Stimulated activated CD8-positive, alpha-beta memory T cell treated with anti-CD3 and anti-CD28 coated beads, Interleukin-4, amount 100 ng/mL, for 48 hours (primary cell): ENCODE measurements at places on chromosomes 1 and 21.

DNA sequence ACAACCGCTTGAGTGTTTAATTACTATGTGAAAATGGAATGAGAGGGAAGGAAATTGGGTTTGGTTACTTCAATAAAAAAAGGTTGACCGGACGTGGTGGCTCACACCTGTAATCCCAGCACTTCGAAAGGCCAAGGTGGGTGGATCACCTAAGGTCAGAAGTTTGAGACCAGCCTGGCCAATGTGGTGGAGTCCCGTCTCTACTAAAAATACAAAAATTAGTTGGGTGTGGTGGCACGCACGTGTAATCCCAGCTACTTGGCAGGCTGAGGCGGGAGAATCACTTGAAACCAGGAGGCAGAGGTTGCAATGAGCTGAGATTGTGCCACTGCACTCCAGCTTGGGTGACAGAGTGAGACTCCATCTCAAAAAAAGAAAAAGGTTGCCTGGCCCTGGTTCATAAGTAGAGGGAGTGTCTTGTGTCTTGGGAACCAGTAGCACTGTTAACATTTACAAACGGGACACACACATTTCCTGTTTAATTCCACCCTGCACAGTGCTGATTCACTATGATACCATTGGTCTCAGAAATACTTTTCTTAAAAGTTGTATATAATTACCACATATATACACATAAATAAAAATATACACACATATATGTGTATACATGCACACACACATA is 27.6 kb upstream of the CLDN14 start:
- DNase-seq = no peak

DNA sequence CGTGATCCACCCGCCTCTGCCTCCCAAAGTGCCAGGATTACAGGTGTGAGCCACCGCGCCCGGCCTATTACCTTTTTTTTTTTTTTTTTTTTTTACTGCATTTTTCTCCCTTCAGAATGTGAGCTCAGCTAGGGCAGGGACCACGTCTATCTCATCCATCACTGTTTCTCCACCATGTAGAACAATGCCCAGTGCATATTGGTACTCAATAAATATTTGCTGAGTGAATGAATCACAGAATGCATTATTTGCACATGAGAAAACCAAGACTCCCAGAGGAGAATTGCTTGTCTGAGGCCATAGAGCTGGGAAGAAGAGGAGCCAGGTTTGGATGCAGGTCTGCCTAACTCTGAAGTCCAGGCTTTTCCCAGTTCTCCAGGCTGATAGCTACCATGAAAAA is 8.2 kb upstream of the SLC9A1 start:
- no peak for DNase-seq

DNA sequence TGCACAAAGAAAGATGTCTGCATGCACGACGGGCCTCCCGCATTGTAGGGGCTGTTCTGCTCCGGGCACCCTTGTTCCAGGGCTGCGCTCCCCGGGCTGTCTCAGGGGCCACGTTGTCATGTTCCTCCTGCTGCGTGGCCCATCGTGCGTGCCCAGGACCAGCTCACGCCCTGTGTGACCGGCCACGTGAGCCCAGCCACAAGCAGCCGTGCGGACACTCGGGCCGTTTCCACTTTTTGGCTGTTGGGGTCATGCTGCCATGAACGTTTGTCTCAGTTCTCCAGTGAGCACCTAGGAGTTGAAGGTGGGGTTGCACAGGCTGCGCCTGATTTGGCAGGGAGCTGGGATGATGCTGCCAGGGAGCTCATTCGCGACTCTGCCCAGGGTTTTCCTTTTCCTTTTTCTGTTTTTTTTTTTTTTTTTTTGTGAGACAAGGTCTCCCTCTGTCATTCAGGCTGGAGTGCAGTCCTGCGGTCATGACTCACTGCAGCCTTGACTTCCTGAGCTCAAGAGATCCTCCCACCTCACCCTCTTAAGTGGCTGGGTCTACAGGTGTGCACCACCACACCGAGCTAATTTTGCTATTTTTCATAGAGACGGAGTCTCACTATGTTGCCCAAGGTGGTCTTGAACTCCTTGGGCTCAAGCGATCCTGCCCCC is 17.4 kb downstream of the PDXK start:
- DNase-seq = no peak

DNA sequence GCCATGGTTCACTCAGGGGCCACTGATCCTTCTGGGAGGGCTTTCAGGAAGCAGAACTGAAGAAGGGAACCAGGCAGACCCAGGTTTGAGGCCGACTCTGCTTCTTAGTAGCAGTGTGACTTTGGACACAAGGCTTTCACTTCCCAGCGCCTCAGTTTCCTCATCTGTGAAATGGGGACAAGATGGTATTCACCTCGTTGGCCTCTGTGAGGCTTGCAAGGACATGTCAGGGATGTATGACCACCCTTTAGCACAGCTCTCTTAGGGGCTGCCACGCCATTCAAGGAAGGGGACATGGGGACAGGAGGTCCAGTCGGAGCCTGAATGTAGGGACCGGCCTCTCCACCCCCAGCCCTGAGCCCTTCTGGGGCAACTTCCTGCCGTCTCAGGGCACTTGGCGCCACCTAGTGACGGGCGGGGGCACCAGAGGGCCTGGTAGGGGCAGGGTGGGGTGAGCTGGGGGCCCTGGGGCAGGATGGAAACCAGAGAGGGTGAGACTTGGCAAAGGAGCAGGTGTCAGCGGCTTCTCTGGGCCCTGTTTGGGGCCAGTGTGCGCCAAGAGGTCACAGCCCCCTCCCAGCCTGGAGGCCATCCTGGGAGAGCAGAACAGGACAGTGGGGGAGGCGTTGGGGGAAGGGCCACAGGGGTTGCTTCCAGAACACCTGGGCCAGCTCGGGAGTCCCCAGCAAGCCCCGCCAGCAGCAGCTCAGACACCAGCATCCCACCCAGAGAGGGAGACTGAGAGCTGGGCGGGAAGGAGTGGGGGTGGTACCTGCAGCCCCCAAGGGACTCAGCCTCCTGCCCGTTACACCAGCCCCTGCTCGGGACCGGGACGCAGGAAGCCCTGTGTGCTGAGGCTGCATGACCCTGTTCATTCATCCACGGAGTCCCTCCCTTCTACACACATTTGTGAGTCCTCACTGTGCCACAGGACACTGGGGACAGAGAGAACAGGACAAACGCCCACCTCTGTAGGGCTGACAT is 102.5 kb upstream of the TARDBP start:
- DNase-seq = peak; percentile 89

- no peak for DNase-seq
These were observed 9.6 kb upstream of the MTR start for GRCh38 chr1:236785477-236785876.

- no peak for DNase-seq
These were observed 76.5 kb upstream of the WDR26 start for GRCh38 chr1:224510880-224511645.
